ENCODE measurements at places on chromosomes 11 and 22.

GRCh38 chr22:45775569-45776312 lies 104.1 kb downstream of the ATXN10 start:
- no peak for DNase-seq

GRCh38 chr11:110079726-110080125 lies 13.5 kb upstream of the ZC3H12C start:
- no peak for DNase-seq

DNA sequence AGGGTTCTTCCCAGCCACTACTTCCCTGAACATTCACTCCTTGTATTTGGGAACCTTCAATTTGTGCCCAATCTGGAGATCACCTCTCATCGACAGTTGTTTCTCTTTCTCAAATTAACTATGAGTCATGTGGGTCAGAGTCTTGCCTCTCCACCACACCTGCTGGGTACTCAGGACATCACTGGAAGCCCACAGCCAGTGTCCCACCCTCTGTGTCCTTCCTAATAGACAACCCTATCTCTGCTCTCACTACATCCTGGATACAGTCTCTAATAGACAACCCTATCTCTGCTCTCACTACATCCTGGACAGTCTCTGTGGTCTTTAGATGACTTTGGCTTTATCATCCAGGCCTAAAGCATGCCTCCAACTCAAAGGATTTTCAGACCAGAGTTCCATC lies 70.1 kb downstream of the ARL14EP start:
- no peak for DNase-seq

DNA sequence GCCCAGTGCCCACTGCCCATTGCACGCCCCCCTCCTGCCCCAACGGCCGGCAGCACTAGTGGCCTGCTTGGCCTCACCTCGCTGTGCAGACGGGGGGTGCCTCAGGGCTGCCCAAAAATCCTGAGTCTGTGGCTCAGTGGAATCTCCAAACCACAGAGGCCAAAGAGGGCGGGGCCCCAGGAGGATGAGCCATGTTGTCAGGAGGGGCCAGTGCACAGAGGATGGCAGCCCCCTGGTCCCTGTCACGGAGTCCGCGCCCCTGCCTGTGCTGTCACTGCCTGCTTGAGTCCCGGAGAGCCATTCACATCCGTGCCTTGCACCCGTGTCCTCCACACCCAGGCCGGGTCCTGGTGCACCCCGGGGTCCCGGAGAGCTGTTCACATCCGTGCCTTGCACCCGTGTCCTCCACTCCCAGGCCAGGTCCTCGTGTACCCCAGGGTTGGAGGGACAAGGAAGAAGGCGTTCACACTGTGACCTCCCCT lies 36.4 kb upstream of the MUC5AC start:
- DNase-seq, result no peak

DNA sequence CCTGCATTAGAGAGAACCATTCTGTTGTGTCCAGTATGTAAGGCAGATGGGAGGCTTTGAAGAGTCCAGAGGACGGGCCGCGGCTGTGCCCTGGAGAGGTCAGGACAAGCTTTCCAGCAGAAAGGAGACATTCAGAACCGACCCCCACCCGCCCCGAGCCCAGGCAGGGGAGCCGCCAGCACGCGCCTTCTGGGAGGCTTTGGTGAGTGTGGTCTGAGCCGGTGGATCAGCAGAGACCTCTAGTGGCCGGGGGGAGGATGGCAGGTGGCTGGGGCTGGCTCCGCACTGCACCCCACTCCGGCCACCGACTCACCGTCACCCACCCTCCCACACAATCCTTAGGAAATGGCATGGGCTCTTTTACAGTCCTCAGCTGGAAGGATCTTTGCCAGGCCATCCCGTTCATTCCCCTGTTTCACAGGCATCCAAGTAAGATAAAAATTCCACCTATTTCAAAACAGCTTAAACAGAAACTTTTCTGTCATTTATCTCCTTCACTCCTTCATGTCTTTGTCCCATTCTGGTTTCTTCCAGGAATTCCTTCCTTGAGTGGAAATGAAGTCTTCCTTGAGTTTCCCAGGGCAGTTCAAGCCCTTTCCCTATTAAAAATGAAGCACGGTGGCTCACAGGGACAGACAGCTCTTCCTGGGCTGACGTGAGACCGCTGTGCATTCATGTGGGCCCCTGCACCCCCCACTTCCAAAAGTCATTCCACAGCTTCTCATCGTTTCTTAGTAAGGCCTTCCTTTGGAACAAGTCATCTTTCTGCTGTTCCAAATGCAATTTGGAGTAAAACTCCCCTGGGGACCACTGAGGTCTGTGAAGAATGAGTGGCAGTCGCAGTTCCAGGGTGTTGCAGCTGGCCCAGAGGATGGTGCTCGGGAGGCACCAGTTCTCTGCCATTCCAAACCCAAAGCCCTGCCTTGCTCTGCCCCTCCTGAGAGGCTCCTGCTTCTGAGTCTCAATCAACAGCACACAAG lies 91.0 kb downstream of the FEZ1 start:
- peak; percentile 82 for DNase-seq

DNA sequence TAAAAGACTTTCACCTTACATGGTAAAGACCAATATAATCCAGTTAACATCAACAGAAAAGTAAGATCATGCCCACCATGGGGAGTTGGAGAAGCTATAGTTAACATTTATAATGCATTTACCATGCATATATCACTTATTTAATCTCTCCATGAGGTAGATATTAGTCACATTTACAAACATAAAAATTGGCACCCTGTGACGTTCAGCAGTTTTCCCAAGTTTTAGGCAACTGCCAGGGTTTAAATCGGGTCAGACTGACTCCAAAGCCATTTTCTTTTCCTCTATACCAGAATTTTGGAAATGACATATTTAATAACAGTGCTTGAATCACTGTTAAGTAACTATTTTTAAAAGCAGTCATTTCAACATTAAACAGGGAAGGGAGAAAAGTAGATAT lies 266.3 kb downstream of the DDX10 start:
- DNase-seq, result no peak

GRCh38 chr11:11395126-11395525 lies 42.1 kb upstream of the CSNK2A3 start:
- no peak for DNase-seq

- DNase-seq, result peak; percentile 55
Measured at GRCh38 chr11:68584097-68584496, 100.2 kb upstream of the GAL start.

DNA sequence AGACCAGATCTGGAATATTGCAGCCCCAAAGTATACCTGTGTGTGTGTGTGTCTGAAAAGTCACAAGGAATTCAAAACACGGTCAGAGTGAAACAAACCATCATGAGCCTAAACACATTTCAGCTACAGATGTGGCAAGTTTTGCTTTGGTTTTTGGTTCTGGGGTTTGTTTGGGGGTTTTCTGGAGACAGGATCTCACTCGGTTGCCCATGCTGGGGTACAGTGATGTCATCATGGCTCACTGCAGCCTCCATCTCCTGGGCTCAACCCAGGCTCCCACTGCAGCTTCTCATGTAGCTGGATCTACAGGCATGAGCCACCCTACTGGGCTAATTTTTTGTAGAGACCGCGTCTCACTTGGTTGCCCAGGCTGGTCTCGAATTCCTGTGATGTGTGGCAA lies 41.4 kb upstream of the PHF21A start:
- no peak for DNase-seq

GRCh38 chr11:108278546-108278945 lies 55.7 kb downstream of the ATM start:
- no peak for DNase-seq

DNA sequence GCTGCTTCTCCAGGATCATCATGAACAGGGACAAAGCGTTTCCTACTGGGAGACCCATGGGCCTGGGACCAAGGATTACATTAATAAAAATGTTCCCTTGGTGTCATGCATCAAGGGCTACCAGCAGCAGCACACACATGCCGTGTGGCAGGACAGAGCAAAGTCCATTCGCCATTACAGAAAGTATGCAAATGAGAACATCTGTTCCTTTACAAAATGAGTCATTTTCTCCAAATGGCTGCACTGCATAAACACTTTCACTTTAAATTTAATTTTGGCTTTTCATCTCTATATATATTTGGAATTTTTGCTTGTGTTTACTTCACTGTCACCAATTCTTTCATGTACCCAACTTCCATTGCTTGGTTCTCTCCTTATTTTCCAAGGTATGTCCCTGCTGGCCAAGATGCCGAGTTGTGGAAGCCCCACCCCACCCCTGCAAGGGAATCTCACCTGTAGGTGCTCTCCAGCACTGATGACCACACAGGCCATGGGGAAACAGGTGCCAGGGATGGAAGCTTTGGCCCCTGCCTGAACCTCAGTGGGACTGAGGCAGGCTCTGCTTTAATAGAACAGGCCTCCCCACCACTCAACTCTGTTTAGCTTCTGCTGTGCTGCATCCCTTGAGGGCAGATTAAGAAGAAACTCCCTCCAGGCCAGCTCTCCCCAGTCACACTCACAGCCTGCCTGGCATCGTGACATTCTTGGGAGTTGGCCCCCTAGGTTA lies 15.6 kb upstream of the GNAZ start:
- DNase-seq, result no peak

DNA sequence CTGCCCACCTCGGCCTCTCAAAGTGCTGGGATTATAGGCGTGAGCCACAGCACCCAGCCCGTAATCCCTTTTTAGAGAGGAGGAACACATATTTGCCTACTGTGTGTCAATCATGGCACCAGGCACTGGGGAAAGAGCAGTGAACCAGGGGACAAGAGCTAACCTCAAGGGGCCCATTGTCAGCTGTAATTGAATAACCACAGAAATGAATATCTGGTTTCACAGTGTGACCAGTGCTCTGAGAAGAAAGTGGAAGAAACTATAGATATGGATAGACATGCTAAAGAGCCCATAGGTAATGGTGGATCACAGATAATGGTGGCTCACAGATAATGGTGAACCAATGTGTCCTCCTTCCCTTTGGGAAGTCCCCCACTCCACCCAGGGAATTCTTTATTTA lies 8.6 kb upstream of the KCTD14 start:
- no peak for DNase-seq

DNA sequence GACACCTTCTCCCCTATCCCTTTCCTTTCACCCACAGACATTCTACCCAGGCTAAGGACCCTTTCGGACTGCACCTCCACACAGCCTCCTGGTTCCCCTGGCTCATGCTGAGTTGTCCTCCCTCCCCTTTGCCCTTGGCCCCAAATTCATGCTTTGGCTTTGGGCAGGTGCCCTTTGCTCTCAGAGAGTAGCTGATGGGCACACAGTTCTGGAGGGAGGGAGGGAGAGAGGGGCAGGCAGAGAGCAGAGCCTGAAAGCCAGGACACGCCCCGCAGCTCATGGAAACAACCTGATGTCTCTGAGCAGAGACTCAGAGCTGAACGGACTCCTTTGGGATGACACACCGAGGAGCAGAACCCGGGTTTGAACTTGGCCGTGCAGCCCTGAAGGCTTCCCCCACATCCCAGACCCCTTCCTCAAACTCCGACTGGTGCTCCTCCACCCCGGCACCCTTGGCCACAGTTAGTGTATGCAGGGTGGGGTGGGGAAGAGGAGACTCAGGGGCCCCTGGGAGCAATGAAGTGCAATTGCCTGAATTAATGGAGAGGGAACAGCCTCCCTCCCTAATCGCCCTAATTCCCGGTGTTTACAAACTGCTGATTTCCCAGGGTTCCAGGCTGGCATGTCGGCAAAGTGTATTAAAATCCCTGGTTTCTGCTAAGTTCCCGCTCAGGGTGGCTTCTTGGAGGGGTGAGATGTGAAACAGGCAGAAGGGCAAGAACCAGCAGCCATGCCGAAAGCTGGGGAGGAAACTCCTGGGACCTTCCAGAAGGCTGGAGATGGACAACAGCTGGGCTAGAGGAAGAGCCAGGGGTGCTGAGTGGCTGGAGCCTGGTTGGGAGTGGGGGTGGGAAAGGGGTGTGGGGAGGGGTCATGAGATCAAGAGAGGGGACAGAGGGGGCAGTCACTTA lies 71.2 kb upstream of the SHISAL1 start:
- DNase-seq, result no peak

GRCh38 chr11:46277622-46278386 lies at the start of gene CREB3L1:
Gene CREB3L1, plus strand, starts transcription at chr11:46277662. Its CDS starts 450 bp downstream, at chr11:46278112.
- no peak for DNase-seq

DNA sequence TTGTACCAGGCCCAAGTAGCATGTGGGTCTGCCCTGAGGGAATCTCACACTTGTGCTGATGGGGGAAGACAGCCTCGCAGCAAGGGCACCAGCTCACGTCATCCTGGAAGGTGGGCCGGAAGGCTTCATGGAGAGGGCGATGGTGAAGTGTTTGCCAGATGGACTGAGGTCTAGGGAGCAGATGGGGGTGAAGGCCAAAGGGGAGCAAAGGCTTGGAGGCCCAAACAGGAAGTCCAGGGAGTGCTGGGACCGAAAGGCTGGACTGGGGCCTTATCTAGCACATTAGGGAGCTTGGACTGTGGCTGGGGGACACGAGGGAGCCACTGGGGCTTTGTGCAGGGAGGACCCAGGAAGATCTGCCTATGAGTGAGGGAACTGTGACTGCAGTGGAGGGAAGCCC lies 1.2 kb upstream of the TNFRSF13C start:
- no peak for DNase-seq

- DNase-seq, result no peak
Measured at GRCh38 chr22:31789803-31790202, 36.0 kb downstream of the DEPDC5 start.

GRCh38 chr11:79342236-79342635 lies 98.6 kb downstream of the TENM4 start:
- no peak for DNase-seq

DNA sequence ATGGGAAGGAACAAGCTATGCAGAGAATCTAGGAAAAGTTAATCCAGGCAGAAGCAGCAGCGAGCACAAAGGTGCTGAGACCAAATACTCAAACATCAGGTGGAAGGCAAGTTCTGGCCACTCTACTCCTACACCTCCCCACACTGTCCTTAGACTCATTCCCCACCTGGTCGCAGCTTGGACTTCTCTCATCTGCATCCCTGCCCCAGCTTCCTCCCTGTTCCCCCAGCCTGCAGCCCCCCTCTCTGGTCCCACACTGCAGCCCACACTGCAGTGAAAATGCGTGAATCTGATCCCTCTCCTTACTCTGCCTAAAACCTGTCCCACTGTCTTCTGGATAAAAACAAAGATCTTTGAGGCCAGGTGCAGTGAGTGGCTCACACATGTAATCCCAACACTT lies 9.1 kb downstream of the TPBGL start:
- no peak for DNase-seq

- DNase-seq, result no peak
Measured at GRCh38 chr11:45512471-45513148, 152.8 kb downstream of the CHST1 start.

GRCh38 chr22:23213581-23214334 lies 33.4 kb downstream of the BCR start:
- DNase-seq, result no peak

GRCh38 chr11:113549061-113549460 lies 73.9 kb upstream of the DRD2 start:
- DNase-seq, result no peak
